ENCODE measurements at places on chromosomes 3 and 15.

GRCh38 chr15:66292571-66293418 is 573 bp upstream of the DIS3L start:
- no peak for DNase-seq

DNA sequence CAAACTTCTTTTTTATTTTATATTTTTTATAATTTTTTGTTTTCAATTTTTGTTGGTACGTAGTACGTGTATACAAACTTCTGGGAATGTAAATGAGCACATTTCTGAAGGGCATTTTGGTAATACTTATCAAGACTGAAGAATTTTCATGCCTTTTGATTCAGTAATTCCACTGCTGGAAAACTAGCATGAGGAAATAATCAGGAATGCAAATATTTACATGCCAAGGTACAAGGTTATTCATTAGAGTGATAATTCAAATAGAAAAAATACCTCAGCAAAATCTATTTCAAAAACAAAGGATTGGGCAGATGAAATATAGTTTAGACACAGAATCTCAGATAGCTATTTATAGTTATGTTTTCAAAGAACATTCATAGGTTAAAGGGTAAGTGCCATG is 128.7 kb downstream of the DMXL2 start:
- peak; percentile 30 for DNase-seq

GRCh38 chr3:30042916-30043555 is 563.4 kb upstream of the TGFBR2 start:
- no peak for DNase-seq

DNA sequence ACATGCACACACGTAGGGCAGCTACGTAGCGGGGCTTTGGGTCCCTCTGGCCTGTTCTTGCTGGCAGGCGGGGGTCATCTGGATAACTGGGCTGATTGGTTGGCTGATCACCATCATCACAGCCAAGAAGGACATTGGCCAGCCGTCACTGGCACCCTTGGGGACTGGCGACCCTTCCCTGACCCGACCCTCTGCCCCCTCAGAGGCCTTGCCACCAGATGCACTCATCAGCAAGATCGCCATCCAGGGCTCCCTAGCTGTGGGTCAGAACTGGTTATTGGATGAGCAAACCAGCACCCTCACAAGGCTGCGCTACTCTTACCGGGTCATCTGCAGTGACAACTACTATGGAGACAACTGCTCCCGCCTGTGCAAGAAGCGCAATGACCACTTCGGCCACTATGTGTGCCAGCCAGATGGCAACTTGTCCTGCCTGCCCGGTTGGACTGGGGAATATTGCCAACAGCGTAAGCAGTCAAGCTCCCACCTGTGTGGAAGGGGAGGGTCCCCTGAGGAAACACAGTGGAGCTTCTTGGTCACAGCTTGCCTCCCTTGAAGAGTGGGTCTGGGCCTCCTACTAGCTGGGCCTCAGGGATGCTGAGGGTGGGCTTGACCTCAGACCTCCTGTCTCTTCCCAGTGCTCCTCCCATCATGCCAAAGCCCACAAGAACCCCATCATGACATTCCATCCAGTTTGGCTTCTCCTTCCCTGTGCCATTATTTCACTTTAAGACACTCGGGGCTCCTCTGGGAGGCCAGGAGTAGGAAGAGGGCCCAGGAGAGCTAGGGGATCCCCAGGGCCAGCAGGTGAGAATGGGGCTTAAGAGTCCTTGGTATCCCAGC is 2.4 kb downstream of the DLL4 start:
- no peak for DNase-seq

Measured in AG04450 (cell line).